Cerebellar cortex (tissue), 1 donor: ENCODE measurements at places on chromosomes 16 and 17.

GRCh38 chr17:4307179-4307930 is 43.6 kb upstream of the ANKFY1 start:
- no peak for DNase-seq

GRCh38 chr16:84479716-84480450 is 24.6 kb downstream of the MEAK7 start:
- no peak for DNase-seq

- no peak for DNase-seq
Measured at GRCh38 chr16:68752602-68753001, 15.5 kb downstream of the CDH1 start.

- no peak for DNase-seq
Measured at GRCh38 chr16:29696881-29697331, 17.9 kb downstream of the QPRT start.

GRCh38 chr16:49431040-49431439 is 57.4 kb downstream of the C16orf78 start:
- DNase-seq, result no peak

GRCh38 chr16:2200313-2200712 is 3.9 kb upstream of the CASKIN1 start:
- DNase-seq, result no peak

GRCh38 chr17:82632451-82632850 is 15.8 kb downstream of the WDR45B start:
- DNase-seq, result no peak

- no peak for DNase-seq
Measured at GRCh38 chr16:66569827-66570405, 3.7 kb downstream of the CMTM1 start.

- DNase-seq, result no peak
Measured at GRCh38 chr16:56841659-56842058, 23.3 kb upstream of the SLC12A3 start.

GRCh38 chr17:1486802-1487695 is 5.4 kb downstream of the MYO1C start:
- DNase-seq, result peak; percentile 43

DNA sequence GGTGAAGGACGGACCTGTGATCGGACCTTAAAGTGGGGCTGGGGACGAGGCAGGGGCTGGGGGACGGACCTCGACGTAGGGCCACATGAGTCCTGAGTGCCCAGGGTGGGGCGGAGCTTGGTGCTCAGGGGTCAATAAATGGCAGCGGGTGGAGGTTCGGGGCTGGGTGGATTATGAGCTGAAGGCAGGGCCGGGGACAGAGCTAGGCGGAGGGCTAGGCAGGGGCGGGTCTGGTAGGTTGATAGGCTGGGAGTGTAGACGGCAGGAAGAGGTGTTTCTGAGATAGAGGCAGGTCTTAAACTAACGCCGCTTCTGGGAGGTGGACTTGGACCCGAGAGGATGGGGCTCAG is 733 bp downstream of the CHRNB1 start:
- DNase-seq, result no peak
